ENCODE measurements at places on chromosomes 7 and 10. TPM values are rescaled to one million over a fixed set of nuclear protein-coding genes. Genes with fewer than 3 reads are reported as not detected.

ZNF479 gene
- not detected for total RNA-seq

CDHR3 gene
- total RNA-seq = 21.2 TPM

OR6B1 gene
- total RNA-seq = not detected

OR2AE1 gene
- total RNA-seq = not detected

MALRD1 gene
- not detected for total RNA-seq

OPN4 gene
- 0.92 TPM for total RNA-seq

PRLHR gene
- total RNA-seq = not detected

AGBL3 gene
- 1.9 TPM for total RNA-seq

CHRM2 gene
- not detected for total RNA-seq

ANLN gene
- 1.4 TPM for total RNA-seq

PPP1R17 gene
- not detected for total RNA-seq

TMEM196 gene
- total RNA-seq = not detected

ATE1 gene
- 34.3 TPM for total RNA-seq

SLC18A3 gene
- not detected for total RNA-seq

ENO4 gene
- total RNA-seq = not detected

C7orf57 gene
- total RNA-seq = not detected

NME8 gene
- total RNA-seq = not detected

PNLIPRP2 gene
- not detected for total RNA-seq

KIAA1217 gene
- total RNA-seq = 155 TPM

NUTM2A gene
- 1.1 TPM for total RNA-seq

FEZF1 gene
- total RNA-seq = not detected

FBXO24 gene
- not detected for total RNA-seq

C10orf90 gene
- not detected for total RNA-seq

HACD1 gene
- total RNA-seq = 16.5 TPM

KCNH2 gene
- total RNA-seq = 0.46 TPM

PKD2L1 gene
- not detected for total RNA-seq

CAMK2B gene
- 35.3 TPM for total RNA-seq

BTBD16 gene
- total RNA-seq = not detected

NOS3 gene
- total RNA-seq = 1.4 TPM

RADIL gene
- 2.7 TPM for total RNA-seq

ITIH2 gene
- 0.55 TPM for total RNA-seq

PAPSS2 gene
- total RNA-seq = 6.2 TPM

MUC3A gene
- not detected for total RNA-seq

STOX1 gene
- total RNA-seq = 1.4 TPM

UBE2D1 gene
- 62.0 TPM for total RNA-seq

WEE2 gene
- total RNA-seq = not detected

GNGT1 gene
- not detected for total RNA-seq

SYT15B gene
- 0.82 TPM for total RNA-seq

FGFR2 gene
- total RNA-seq = not detected

All from gastrocnemius medialis (tissue), 4 donors.